ENCODE measurements at places on chromosomes 6 and 20.

- no peak for DNase-seq
These were observed 54.7 kb downstream of the SSR1 start for GRCh38 chr6:7258231-7258763.

GRCh38 chr6:125746731-125747588, 2.5 kb upstream of the HEY2 start:
- DNase-seq = peak; percentile 69

DNA sequence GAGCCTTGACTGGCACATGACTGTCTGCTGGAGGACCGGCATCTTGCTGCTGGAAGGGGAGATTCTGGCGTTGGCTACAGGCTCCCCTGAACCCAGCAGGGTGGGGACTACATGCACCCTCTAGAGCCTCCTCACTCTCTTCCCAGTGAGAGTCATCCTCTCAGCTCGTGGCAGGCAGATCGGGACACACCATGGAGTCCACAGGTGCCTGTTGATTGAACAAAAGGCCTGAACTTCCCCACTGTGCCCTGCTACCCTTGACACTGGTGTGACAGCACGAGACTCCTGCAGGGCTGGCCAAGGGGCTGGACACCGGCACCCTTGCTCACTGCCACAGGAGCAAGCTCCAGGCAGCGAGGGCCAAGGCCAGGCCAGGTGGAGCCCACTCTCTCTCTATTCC, 8.2 kb downstream of the FRMD1 start:
- no peak for DNase-seq

DNA sequence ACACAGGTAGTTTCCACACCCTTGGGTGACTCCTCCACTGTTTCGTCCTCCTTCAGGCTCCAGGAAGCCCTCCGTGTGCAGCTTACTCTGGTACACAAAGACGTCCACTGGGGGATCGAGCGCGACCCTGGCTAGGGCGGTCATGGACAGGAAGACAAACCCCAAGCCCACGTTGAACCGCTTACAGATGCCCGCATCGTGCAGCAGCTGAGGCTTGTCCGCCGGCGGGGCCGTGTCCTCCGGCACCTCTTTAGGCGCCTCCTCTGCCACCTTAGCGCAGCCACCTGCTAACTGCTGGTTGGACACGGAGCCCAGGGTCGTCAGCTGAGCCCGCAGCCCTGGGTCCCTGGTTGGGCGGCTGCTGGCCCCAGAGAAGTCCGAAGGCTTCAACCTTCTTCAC, 309.0 kb upstream of the BTBD3 start:
- DNase-seq = no peak

DNA sequence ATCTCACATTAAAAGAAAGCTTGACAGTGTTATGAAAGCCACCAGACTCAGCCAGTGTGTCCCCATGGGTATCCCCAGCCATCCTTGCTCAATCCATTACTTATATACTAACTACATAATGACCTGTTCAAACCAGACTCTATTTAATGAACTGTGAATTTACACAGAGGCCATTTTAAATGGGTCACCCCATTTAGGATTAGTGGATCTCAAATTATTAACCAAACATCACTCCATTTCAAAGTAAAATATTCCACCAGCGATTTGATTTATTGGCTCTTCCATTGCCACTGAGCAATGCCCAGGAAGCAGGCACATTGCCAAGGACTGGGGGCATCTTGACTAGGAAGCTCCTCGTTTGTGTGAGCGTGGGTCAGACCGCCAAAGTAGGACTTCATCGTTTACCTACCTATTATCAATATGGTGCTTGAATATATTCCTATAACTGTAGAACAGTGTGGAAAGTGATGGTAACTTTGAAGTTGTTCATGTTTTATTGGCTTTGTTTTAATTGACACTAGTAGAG, 15.5 kb upstream of the NPEPL1 start:
- DNase-seq = no peak

- no peak for DNase-seq
These were observed 39.5 kb upstream of the CHD6 start for GRCh38 chr20:41657655-41658054.

- DNase-seq = no peak
These were observed 88.5 kb upstream of the PTCHD4 start for GRCh38 chr6:48199499-48199898.

DNA sequence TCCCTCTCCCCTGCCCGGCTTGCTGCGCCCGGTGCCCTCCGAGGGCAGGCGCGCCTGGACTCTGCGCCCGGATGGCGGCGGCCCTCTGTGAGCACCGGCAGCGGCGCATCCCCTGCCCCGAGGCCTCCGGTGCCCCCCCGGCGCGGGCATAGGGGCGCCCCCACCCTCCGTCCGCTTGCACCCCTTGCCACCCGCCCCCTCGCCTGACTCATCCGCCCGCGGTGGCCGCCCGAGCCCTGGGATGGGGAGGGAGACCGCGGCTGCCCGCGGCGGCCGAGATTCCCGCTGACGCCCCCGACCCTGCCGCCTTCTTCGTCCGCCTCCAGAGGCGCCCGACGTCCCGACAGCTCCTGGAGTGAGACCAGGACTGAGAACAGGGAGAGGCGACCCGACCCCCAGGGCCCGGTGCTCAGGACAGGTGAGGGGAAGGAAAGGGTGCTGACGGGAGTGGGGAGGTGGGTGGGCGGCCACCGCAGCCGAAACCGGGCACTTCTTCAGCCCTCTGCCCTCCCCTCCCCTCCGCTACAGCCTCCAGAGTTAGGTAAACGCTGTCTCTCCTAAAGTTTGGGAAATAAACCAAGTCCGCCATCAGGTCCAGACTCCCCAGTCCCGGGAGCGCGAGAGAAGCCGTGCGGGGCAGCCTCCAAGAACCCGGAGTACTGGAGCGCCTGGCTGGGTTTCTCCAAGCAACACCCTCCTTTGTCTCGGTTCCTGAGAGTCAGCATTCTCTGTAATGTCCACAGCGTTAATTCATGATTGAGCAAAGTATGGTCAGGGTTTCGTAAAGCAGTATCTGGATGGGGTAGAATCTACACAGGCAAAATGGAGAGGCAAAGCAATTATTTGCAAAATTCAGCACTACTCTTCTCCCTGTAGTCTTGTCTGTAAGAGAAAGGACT, 539 bp downstream of the TMEM200A start:
- no peak for DNase-seq

DNA sequence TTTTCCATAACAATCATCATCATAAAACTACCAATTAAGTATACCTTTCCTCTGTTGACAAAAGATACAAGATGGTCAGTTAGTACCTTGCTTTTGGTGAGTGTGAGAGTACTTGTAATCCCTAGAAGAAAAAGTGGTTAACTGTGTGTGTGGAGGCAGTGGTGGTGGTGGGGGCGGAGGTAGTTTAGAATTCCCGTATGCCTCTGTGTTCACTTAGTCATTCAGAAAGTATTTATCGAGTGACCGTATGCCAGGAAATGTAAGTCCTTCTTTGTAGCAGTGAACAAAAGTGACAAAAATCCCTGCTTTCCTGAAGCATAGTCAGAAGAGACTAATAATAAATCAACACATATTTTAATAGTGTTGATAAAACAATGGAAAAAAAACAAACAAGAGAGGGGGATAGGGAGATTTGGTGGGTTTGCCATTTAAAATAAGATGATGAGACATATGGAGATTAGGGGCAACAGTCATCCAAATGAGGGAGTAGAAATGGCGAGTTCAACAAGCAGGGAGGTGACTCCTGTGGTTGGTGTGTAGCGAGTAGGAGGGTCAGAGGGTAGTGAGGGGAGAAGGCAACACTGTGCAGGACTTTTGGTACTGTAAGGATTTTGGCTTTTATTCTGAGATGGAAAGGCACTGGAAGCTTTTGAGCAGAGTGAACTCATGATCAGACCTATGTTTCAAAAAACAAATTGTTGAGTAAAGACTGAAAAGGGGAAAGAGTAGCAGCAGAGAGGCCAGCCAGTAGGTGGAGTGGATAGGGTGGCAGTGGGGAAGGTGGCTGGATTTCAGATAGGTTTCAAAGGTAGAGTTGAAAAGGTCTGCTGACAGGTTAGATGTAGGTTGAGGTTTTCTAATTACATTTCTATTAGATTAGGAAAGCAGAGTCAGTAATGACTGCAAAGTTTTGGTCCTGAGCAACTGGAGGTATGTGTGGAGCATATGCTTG, 40.3 kb upstream of the SIM1 start:
- no peak for DNase-seq

DNA sequence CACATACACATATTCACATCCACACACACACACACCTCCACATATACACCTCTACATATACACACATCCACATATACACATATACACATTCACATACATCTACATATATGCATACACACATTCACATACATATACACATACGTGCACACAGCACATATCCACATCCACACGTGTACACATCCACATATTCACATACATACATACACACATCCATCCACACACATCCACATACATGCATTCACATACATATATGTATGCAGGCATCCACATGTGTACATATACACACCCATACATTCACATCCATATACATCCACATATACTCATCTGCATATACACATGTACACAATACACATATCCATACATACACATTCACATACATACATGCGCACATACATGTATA, 25.6 kb upstream of the NKX2-2 start:
- no peak for DNase-seq

DNA sequence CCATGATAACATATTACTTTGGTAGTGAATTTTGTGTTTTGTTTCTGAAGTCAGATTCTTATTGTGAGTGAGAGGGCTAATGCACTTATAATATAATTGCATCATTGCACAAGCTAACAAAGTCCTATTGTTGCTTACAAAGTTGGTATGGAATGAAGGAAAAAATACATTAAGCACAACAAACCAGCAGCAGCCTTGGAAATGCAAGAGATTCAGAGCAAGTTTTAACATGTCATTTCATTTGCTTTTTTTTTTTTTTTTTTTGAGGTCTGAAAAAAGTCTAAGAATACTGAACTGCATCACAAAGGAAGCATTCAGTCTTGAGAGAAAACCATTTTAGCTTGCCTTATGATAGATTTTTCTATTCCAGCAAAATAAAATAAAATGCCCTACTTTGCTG, 57.6 kb downstream of the PLCB4 start:
- no peak for DNase-seq

DNA sequence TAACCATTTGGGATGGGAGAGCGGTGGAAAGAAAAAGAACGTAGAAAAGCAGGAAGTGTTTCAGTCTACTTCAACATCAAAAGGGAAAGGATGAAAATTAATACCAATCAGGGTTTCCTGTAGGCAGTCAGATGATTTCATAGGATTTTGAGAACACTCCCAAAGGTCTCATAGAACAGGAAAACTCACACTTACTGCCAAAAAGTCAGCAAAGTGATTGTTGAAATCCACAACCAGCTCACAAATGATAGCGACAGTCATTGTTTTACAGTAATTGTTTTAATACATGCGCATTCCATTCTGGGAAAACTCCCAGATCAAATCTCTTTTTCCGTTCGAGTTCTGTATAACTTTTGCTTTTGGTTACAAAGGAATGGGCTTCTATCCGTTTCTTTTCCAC, 5.3 kb upstream of the CNKSR3 start:
- no peak for DNase-seq

- no peak for DNase-seq
These were observed 19.8 kb downstream of the NEDD9 start for GRCh38 chr6:11212664-11213063.

- no peak for DNase-seq
These were observed 57.5 kb upstream of the TMEM181 start for GRCh38 chr6:158502263-158502950.

DNA sequence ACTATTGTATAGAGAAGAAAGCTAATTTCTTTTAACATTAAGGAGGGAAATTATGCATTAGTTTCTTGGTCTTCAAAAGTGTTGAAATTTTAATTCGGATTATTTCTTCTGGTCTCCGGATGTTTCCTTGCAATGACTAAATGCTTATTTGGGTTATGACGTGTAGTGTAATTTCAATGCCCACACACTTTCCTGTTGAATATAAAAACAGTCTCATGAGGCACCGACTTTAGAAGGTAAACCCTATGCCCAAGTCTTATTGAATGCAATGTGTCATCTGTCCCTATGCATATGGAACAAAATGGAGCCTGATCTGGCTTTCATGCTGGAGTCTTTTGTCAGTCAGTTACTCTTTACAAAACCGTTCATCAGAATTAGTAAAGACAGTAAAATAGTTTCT, 17.7 kb downstream of the GJA1 start:
- no peak for DNase-seq

GRCh38 chr6:145668844-145669243, 66.5 kb downstream of the EPM2A start:
- DNase-seq = no peak

DNA sequence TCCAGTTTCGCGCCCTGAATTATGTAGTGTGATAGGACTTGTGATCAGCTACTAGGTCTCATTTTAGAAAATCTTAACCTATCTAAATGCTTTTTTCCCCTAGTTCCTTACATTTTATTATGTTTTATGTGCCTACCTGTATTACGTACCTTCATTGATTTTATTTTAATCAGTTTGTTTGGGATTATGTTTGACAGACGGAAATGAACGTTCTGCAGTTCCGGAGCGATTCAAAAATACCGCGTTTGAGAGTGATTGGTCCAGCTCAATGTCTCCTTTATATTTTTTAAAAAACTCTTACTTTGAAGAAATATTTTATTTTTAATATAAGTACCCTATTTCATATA, 114.3 kb upstream of the BTN3A2 start:
- DNase-seq = peak; percentile 50

DNA sequence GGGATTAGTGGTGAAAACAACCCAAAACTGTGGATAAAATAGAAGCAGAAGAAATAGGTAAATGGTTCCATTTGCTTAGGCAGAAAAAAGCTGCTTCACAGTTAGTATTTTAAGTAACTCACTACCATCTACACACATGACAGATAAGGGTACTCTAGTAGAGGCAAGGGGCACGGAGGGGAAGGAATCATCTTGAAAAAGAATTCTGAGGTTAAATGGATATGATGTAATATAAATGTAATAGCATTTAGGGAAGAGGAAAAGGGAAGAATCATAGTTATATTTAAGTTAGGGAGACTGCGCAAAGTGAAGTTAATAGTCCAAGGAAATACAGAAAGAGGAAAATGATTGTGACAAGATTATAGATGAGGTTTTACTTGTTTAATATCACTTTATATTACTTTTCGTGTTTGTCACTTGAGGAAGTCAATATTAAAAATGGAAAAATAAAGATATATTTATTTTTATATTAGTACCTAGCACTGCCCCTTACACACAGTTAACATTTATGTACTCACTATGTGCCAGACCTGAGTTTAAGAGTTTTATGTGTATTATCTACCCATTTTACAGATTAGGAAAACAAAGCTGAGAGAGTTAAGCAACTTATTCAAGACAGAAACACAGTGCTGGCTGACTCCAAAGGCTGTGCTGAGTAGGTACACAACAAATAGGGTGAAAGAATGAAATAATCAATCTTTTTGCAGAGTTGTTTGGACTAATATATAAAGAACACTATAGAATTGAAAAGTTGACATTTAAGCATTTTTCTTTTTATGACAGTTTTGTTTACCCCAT, 128.1 kb downstream of the REV3L start:
- DNase-seq = no peak

- DNase-seq = no peak
These were observed 238.2 kb upstream of the ZNF217 start for GRCh38 chr20:53831812-53832211.

GRCh38 chr20:36206641-36207040, 29.6 kb upstream of the AAR2 start:
- no peak for DNase-seq

- no peak for DNase-seq
These were observed 164.9 kb downstream of the UTRN start for GRCh38 chr6:144449911-144450597.

Measured in CD8-positive, alpha-beta T cell (primary cell).